ENCODE measurements at places on chromosomes 7 and 10.

GRCh38 chr7:17298840-17299482 lies 509 bp downstream of the AHR start:
- DNase-seq, result peak; percentile 40

GRCh38 chr10:110413049-110413783 lies 84.5 kb upstream of the DUSP5 start:
- DNase-seq, result no peak

DNA sequence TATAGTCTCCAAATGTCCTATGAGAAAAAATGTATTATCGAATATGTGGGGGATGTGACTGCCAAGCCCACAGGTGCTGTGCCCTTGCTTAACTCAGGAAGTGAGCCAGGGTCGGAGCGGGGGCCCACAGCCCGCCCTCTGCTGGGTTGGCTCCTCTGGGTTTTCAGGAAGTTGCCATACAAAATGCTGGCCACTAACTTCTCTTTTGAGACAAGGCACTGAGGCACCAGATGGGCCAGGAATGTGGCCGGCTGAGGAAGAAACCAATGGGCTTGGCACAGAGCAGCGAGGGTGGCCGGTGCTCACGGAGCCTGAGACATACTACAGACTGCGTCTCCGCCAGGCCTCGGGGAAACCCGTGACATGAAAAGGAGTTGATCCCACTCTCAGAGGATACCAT lies 58.9 kb downstream of the FAM53B start:
- DNase-seq, result no peak

GRCh38 chr7:137931823-137932222 lies 70.1 kb downstream of the CREB3L2 start:
- no peak for DNase-seq

DNA sequence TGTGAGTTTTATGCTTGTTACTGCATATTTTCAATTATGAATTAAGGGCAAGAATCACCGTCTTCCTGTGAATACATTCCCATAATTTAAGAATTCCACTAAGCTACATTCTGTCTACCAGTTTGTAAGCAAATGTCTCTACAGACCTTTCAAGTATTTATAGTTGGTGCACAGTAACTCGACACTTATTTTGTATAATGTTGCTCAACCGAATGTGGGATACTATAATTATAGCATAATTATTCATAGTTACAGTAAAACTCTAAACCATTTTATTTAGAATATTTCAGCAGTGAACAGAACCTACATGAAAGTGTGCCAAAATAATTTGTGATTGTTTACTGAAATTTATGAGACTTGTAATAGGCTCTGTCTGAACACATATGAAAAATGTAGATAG lies 17.3 kb upstream of the CUBN start:
- no peak for DNase-seq

- DNase-seq, result no peak
Observed at GRCh38 chr7:44306606-44307005, 18.8 kb downstream of the CAMK2B start.
